ENCODE measurements at places on chromosomes 2 and 18. TPM values are rescaled to one million over a fixed set of nuclear protein-coding genes. Genes with fewer than 3 reads are reported as not detected.

GRCh38 chr2:86371527-86371926 is 34.1 kb upstream of the REEP1 start:
- no peak for DNase-seq

The SGO2 gene
- 1.8 TPM for polyA plus RNA-seq

GRCh38 chr2:127096280-127096679 is 10.7 kb downstream of the BIN1 start:
- no peak for DNase-seq

The CCDC68 gene
- 4.0 TPM for polyA plus RNA-seq

DNA sequence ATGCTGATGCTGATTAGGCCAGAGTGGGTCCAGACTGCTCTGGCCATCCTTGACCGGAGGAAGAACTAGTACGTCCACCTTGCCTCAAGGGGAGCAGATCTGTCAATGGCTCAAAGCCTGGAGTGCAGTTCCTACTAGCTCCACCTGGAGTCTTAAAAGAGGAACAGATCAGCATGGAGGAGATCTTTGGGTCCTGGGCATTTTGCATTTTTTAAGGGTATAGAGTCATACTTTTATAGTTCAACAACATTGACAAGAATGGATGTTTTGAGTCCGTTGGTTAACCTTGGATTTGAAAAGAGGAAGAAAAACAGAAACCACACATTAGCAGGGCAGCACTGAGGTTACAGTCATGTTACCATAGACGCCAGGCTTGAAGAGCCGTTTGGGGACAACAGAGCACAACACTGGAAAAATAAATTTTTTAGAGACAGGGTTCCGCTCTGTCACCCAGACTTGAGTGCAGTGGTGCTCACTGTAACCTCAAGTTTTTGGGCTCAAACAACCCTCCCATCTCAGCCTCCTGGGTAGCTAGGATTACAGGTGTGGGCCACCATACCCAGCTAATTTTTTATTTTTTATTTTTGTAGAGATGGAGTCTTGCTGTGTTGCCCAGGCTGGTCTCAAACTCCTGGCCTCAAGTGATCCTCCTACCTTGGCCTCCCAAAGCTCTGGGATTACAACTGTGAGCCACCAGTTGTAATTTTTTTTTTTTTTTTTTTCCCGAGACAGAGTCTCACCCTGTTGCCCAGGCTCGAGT is 78.5 kb downstream of the PRKCE start:
- no peak for DNase-seq

- DNase-seq, result no peak
These were observed 6.9 kb downstream of the STEAP3 start for GRCh38 chr2:119230219-119231185.

DNA sequence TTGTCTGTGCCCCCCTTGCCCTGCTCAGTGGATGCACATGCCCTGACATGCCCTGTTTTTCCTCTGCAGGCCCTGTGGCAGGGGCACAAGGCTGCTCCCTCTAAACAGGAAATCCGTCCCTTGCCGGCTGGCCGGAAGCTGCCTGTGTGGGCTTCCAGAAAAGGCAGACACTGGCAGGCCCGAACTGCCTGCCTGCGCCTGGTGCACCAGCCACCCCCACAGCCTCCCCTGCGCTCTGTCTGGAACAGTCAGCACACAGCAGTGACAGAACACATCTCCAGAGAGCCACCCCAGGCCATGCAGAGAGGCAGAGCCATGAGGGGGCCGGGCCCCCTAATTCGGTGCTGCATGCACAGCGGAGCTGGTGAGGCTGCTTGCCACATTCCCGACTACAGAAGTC is 33.5 kb downstream of the LOXHD1 start:
- no peak for DNase-seq

GRCh38 chr2:134460583-134460998 is 206.7 kb downstream of the MGAT5 start:
- DNase-seq, result peak; percentile 46

The FAM98A gene
- polyA plus RNA-seq, result 41.4 TPM

The CFLAR gene
- polyA plus RNA-seq, result 249 TPM

The SLC4A5 gene
- polyA plus RNA-seq, result 0.72 TPM

The PCARE gene
- polyA plus RNA-seq, result 0.10 TPM

DNA sequence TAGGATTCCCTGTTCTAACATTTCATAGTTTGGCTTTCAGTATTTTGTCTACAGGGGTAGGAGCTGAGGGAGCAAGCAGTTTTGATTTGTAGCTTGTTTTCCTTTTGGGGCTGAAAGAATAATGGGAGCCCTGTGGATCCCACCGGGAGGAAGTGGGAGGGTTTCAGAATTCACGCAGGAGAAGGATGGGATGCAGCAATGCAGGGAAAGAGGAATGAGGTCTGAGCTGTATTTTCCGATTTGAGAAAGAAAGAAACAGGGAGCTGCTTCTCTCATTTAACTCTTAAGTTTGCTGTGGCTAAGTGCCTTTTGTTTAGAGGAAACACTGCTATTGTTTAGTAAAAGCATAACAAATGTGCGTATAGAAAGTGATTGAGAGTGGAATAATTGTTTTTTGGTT is 141.0 kb downstream of the ADCYAP1 start:
- DNase-seq, result no peak

The OSBPL6 gene
- 1.2 TPM for polyA plus RNA-seq

GRCh38 chr2:216507220-216508160 is 8.8 kb downstream of the RPL37A start:
- DNase-seq, result no peak

- DNase-seq, result no peak
These were observed 39.2 kb upstream of the KCNJ13 start for GRCh38 chr2:232815569-232815968.

DNA sequence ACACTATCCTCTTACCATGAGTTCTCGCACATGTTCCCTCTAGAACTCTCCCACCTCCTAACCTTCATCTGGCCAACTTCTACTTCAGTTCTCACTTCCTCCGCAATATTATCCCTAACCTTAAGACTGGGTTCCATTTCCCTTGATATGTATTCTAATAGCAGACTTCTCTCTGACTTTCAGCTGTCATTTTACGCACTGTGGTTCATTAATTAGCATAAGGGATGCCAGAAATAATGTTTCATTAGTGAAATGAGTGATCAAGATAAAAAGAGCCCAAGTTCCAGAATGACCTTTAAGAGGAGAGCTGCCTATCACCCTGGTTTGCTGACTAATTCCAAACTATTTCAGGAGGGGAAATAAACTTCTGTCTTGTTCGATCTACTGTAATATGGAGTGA is 108.6 kb upstream of the CCDC150 start:
- DNase-seq, result no peak

DNA sequence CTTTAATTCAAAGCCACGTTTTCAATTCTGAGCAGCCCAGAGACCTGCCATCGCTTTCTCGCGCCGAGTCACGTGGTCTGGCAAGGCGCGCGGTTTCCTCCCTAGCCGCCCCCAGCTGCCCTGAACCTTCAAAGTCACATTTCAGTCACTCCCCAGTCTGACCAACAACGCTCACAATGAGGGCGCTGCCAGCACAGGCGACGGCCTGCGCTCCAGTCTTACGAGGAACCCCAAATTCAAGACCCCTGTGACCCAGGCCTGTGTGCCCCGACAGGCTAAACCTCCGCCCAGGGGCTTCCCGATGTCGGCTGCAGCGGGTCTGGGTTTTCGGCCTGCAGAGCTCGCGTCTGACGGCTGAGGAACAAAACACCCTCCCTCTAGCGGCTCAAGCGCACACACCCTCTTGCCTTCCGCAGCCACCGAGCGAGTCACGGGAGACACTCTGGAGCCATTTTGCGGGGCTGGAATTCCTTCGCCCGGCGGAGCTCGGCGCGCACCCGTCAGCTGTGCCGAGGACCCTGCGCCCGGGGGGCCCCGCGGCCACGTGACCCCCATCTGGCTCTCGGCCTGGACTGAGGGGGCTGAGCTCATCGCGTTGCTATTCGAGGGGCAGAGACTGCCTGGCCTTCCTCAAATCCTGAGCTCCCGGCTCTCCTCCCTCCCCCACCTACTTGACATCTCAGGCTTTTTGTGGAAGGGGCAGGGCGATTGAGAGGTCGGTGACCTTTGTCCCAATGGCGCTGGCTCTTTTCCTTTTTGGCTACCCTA is 69.9 kb upstream of the ITGB6 start:
- peak; percentile 93 for DNase-seq

The TMEFF2 gene
- not detected for polyA plus RNA-seq

The TMEM247 gene
- not detected for polyA plus RNA-seq

DNA sequence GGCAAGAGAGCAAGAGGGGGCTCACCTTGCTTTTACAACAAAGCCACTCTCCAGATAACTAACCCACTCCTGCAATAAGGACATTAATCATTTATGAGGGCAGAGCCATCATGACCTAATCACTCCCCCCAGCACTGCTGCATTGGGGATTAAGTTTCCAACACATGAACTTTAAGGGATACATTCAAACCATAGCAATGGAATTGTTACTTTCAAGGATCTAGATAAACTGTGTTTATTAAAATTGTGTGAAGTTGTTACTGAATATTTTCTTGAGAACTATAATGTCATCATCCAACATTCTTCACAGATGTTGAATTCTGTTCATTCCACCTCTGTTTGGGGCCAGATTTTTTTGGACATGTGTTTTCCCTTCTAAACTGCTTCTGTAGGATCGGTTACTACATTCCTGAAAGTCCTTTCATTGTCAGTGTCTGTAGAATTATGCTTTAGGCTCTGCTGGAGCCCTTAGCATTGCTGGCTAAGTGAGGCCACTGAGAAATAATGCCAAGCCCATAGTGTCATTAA is 50.4 kb downstream of the SPATS2L start:
- DNase-seq, result no peak

DNA sequence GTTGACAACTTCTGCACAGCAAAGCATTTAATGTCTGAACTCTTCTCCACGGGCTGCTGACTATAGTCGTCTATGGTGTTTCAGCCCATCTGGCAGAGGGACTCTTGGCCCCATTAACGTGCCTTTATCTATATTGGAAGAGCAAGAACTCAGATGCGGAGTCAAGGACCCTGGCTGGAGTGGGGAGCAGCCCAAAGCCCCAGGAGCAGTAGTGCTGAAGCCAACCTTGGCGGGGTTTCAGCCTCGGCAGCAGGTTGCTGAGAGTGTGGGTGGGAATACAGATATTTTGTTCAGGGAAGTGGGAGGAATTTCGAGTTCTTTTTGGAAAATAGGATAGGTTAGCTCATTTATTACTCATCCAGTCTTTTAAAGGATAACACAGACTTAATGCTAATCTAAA is 34.2 kb downstream of the TMEM17 start:
- DNase-seq, result peak; percentile 72

GRCh38 chr2:224039770-224040440 is 819 bp upstream of the SERPINE2 start:
- DNase-seq, result no peak

DNA sequence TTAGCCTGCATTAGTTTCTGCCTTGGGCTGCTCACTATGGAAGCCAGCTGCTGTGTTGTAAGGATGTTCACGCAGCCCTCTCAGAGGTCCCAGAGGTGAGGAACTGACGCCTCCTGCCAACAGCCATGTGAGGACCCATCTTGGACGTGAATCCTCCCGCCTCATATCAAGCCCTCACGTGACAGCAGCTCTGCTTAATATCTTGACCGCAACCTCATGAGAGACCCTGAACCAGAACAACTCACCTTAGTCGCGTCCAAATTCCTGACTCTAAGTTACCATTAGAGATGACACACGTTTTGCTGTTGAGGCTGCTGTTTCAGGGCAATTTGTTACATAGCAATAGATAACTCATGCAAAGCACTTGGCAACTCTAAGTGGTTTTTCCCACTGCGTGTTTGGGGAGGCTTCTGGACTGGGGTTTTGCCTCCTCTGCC is 97.7 kb downstream of the TMEM17 start:
- no peak for DNase-seq

DNA sequence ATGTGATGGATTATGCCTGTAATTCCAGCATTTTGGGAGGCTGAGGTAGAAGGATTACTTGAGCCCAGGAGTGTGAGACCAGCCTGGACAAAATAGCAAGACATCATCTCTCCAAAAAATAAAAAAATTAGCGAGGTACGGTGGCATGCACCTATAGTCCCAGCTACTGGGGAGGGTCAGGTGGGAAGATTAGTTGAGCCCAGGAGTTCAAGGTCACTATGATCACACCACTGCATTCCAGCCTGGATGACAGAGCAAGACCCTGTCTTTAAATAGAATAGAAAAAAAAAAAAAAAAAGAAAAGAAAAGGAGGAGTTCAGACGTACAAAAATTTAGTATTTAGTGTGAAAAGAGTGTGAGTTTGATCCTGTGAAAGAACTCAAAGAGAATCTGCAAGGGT is 154.9 kb downstream of the NR4A2 start:
- DNase-seq, result no peak

The CCDC121 gene
- polyA plus RNA-seq, result 2.5 TPM

- no peak for DNase-seq
These were observed 4.3 kb downstream of the DSG4 start for GRCh38 chr18:31380912-31381311.

The LYPD6B gene
- not detected for polyA plus RNA-seq

DNA sequence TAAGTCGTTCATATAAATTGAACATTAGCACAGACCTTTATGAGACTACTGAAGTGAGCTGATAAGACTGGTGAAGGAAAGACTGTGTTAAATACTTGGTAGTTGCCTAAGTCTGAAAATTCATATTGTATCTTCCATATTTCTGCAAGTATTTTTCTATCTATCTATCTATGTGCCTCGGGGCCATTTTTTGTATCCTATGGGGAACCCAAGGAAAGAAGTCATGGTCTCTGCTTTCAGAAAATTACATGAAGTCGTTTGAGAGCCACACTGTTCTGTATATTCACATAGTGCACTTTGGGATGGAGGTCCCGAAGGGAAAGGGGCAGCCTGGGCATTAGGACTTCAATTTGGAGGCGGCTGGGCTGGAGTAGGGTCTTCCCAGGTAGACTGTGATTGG is 89.6 kb downstream of the EPAS1 start:
- DNase-seq, result no peak

DNA sequence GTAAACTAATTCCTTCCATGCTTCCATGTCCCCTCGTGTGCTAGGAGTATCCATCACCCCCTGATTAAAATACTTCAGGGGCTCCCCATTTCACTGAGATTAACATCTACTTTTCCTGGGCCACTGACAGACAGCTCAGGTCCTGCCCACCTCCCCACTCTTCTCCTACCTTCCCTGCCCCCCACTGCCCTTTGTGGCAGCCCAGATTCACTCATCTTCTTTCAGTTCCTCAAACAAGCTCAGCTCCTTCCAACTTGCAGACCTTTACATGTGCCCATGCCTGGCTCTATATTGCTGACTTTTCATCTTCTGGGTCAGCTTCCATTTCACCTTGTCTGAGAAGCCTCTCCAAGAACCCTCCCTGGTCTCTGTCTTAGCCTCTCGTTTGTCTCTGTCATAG is 12.0 kb downstream of the RUFY4 start:
- no peak for DNase-seq

DNA sequence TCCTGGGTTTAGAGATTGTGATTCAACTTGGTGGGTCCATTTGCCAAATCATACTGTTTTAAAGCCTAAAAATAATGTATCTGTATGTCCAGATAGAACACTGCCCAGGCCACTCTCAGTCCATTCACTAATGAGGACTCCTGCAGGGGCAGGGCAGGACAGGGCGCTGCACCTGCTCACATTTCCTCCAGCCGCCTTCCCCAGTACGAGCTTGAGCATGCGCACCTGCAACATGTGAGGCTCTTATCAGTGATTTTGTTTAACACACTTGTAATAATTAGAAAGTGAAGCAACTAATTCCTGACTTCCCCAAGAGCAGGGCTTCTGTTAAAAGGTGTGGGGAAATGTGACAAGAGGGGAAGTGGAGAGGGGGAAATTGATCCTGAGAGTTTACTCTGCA is 89.7 kb downstream of the AFF3 start:
- no peak for DNase-seq

GRCh38 chr18:48947560-48947959 is 3.2 kb downstream of the SMAD7 start:
- peak; percentile 78 for DNase-seq

The UGT1A3 gene
- polyA plus RNA-seq, result not detected

All from heart left ventricle (tissue), 16 donors.